Right renal cortex interstitium (tissue), 3 donors: ENCODE measurements at places on chromosomes 6 and 20. TPM values are rescaled to one million over a fixed set of nuclear protein-coding genes. Genes with fewer than 3 reads are reported as not detected.

Gene CDC40
- 33.9 TPM for polyA plus RNA-seq

- no peak for DNase-seq
These were observed 26.0 kb upstream of the PCMTD2 start for GRCh38 chr20:64229507-64230061.

DNA sequence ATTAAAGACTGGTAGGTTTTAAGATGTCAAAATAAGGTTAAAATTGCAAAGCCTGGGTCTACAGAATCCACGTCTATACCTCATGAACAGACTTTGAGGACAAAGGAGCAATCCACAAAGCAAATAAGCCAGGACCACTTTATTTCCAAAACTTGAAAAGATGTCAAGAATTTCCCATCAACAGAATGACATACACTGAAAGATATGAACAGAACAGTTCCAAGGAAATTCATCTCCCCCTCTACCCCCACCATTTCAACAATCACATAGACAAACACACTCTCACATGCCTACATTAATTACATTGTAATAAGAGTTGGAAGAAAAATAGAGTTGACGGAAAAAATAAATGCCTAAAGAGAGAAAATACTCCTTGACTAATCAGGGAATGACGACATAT is 45.2 kb upstream of the NHSL1 start:
- no peak for DNase-seq

GRCh38 chr6:27617700-27618689 is 145.1 kb upstream of the ZNF184 start:
- DNase-seq = no peak

GRCh38 chr6:30709101-30709868 is 7.8 kb downstream of the MDC1 start:
- no peak for DNase-seq

Gene TTI1
- polyA plus RNA-seq = 25.5 TPM

DNA sequence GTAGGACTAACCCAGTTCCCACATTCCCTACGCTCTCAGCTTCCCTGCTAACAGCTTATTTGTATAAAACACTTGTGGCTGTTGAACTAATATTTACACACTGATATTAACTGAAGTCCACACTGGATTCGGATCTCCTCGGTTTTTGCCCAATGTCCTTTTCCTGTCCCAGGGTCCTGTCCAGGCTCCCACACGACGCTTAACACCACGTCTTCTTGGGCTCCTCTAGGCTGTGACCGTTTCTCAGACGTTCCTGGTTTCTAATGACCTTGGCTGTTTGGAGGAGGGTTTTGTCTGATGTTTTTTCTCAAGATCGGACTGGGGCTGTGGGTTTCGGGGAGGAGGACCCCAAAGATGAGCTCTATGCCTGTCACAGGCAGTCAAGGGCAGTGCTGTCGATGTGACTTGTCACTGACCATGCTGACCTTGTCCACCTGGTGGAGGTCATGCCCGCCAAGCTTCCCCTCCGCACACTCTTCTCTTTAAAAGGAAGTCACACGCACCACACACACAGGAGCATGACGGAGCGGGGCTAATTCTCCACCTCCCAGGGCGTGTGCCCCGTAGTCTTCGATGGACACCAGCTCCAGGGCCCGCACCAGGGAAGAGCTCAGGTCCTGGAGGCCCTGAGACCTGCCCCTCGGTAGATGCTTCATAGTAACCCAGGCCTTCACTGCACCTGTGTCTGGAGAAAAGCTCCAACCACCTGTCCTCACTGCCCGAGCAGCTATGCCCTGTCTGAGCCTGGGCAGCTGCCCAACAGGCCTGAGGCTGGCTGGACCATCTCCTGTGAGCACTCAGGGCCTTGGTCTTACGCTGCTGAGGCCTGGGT is 72.0 kb downstream of the TTLL2 start:
- no peak for DNase-seq

DNA sequence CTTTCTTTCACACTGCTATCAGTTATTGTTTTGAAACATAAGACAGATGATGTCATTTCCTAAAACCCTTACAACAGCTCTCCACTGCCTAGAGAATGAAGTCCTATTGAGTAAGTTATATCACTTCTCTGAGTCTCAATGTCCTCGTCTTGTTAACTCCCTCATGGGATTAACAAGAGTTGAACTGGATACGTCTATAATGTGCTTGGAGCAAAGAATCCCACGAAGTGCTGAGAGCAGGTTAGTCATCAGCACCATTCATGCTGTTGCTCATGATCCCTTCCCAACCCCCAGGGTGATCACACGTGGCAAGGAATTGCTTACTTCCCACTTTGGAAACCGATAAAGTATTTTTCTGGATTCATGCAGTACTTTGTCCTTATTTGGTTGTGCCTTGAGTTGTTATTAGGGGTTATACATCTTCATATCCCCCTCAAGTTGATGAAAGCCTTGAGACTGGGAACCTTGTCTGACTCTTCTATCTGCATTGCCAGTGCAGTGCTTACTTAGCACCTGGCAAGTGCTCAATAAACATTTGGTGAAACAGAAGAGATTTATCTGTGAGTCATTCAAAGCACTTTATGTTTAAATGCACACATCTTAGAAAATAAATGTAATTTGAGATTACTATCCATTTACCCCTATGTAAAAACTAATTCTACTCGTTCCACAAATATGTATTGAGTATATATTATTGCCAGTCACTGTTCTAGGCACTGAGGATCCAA is 487.5 kb downstream of the EPM2A start:
- DNase-seq = no peak
